ENCODE measurements at places on chromosomes 6 and 20.

DNA sequence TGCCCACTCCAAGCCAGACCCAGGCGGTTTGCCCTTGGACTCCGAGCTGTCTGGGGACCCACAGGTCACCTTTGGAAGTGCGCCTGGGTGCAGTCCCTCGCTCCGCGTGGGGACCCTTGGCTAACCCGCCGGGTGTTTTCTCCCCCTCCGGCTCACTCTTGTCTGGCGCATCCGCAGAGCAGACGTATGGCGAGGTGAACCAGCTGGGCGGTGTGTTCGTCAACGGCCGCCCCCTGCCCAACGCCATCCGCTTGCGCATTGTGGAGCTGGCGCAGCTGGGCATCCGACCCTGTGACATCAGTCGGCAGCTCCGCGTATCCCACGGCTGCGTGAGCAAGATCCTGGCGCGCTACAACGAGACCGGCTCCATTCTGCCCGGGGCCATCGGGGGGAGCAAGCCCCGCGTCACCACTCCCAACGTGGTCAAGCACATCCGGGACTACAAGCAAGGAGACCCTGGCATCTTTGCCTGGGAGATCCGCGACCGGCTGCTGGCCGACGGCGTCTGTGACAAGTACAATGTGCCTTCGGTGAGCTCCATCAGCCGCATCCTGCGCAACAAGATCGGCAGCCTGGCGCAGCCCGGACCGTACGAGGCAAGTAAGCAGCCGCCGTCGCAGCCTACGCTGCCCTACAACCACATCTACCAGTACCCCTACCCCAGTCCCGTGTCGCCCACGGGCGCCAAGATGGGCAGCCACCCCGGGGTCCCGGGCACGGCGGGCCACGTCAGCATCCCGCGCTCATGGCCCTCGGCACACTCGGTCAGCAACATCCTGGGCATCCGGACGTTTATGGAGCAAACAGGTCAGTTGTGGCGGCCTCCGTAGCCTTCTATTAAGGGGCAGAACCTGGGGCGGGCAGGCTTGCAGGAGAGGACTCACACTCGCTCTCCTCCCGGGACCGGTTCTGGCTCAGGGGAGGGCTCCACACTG, 1.1 kb downstream of the PAX1 start:
- DNase-seq: no peak

- DNase-seq: peak; percentile 59
Measured at GRCh38 chr6:1015825-1016224, 296.1 kb upstream of the FOXQ1 start.

GRCh38 chr6:2480267-2480966, 235.0 kb upstream of the GMDS start:
- DNase-seq: no peak

GRCh38 chr20:56843386-56843785, 214.3 kb downstream of the TFAP2C start:
- DNase-seq: no peak

DNA sequence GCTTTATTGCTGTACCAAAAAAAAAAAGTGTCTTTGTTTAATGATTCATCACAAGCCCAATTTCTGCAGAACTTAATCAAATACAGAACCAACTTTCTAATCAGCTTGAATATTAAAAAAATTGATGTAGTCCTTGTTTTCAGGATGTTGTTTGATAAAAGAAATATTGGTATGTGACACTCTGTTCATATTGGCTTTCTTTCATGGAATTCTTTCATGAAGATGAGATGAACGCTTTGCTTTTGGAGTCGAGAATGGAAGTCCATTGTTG, 184.3 kb downstream of the ZNF217 start:
- no peak for DNase-seq

- no peak for DNase-seq
Measured at GRCh38 chr20:49247792-49248191, 28.6 kb downstream of the DDX27 start.
